ENCODE measurements at places on chromosomes 1 and 21.

- no peak for DNase-seq
Measured at GRCh38 chr1:205124726-205125125, 2.9 kb upstream of the RBBP5 start.

- no peak for DNase-seq
Measured at GRCh38 chr1:245742896-245743295, 588.1 kb downstream of the KIF26B start.

DNA sequence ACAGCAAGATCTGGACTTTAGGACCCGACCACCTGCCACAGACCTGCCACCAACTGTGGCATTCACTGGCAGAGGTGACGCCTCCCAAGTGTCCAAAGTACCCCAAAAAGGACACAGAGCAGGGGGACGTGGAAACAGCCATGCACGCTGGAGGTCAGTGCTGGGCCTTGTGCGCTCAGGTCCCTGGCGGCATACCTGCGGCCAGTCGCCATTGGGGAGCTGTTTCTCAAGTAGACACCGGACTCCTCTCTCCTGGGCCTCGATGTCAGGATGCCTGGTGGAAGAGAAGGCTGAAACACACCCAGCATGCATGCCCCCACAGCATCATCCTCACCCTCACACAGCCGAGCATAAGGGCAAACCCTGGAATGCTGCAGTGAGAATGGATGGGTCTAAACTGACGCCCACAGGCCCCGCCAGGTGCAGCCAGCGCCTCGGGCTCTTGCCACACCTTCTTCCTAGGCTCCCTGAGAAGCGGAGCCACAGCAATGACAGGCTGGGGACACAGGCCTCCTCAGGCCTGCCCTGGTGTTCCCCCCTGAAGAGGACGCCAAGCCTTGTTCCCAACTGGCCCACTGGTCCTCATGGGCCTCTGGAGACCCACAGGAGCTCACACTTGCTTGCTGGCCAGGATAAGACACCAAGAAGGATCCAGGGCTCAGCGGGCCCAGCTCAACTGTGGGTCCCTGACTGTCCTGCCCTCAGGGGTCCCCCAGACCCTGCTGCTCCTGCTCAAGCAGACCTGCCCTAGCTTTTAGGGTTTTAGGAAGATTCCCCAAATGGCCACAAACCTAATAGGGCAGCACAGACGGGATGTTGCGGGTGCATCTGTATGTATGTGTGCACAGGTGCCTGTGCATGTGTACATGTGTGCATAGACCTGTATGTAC is 7.7 kb upstream of the SPATC1L start:
- no peak for DNase-seq

- no peak for DNase-seq
Measured at GRCh38 chr1:159141584-159142390, 29.6 kb upstream of the CADM3 start.

DNA sequence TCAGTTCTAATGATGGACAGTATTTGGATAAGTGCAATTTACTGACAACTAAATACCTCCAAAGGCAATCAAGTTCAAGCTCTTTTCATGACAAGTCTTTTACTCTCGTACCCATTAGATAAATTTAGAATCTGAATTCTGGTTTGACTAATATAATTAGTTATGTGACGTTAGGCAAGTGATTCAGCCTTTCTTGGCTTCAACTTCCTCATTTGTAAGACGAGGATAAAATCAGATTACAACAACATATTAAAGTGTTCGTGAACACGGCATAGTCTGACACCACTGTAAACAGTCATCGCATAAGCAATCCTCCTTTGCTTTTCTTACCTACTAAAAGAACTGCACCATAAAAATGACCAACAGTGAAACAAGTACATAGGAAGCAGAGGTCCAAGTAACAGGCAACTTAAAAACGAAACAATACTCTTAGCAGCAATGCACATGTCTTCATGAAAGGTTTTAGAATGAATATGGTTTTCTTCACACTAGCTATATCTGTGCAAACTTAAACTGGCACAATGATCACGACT is 25.7 kb downstream of the COA6 start:
- DNase-seq, result no peak

DNA sequence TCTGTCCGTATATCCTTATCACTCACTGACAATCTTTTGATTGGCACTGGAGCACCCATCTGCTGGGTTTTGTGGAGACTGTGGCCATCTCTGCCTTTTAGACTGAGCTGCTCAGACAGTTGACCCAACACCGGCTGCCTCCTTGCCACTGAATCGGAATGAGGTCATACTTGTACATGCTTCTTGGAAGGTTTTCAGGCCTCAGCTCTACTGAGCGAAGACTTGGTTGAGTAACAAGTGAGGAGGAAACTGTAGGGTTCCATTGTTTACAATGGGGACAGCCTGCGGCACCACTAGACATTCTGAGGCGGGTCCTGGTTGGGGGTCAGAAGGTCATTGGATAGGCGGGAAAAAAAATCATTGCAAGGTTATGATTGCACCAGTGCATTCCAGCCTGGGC is 320.3 kb downstream of the KIF26B start:
- DNase-seq, result no peak

DNA sequence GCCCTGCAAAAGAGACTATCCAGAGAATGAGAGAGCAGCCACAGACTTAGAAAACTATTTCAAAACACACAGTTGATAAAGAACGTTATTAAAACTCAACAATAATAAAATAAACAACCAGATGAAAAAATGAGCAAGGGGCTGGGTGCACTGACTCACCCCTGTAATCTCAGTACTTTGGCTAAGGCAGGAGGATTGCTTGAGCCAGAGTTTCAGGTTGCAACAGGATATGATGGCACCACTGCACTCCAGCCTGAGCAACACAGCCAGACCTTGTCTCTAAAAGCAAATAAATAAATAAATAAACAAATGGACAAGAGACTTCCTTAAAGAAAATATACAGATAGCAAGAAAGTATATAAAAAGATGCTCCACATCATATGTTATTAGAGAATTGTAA is 144.6 kb downstream of the LRRIQ3 start:
- no peak for DNase-seq

DNA sequence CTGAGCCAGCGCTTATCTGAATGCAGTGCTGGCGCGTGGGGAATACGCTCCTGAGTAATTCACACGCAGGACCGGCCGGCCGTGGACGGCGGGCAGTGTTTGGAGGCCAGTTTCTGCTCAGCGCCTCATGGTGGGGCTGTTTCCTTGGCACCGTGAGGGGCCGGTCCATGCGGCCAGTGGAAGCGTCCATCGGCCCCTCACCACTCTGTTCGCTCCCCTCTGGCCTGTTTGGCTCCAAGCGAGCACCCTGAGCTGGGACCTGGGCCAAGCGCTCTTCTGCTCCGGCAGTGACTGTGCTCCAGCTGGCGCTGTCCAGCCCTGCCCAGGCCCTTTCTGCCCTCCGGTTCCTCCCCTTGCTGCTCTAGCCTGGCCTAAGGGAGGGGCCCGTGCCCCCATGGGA is 16.3 kb upstream of the PLCH2 start:
- no peak for DNase-seq

- DNase-seq, result no peak
Measured at GRCh38 chr1:204343802-204344201, 15.9 kb downstream of the PLEKHA6 start.

DNA sequence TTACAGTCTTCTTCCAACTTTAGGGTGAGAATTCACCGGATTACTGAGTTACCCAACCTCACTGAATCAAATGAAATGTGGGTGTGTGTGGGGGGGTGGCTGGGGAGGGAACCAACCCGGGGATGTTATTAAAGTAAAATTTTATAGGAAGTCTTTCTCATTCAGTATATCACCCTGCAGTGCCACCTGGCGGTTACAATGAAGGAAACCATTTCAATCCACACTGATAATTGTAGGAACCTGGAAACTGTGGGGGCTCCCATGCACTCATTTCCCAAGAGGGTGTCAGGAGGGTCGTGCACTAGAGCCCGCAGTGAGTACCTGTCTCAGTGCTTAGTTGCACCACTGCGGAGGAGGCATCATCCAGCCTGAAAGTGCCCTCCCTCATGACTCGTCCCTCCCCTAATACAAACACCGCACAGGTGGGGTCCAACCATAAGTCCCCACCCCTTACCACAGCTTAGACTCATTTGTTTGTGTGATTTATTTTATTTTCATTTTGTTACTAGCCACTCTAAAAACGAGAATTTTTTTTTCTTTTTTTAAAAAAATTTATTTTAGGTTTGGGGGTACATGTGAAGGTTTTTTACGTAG is 29.1 kb upstream of the IGSF5 start:
- DNase-seq, result no peak

GRCh38 chr1:54156201-54156600 is 3.4 kb upstream of the CDCP2 start:
- no peak for DNase-seq
